ENCODE measurements at places on chromosomes 4 and X. TPM values are rescaled to one million over a fixed set of nuclear protein-coding genes. Genes with fewer than 3 reads are reported as not detected.
A peak's percentile ranks its signal among the peaks of the same experiment; 100 is the strongest.

The GPC4 gene
- total RNA-seq: 2.4 TPM

The GPR34 gene
- not detected for total RNA-seq

The AVPR2 gene
- 2.6 TPM for total RNA-seq

The CTAG1A gene
- total RNA-seq: not detected

The SLITRK4 gene
- not detected for total RNA-seq

The WDR1 gene
- total RNA-seq: 296 TPM

GRCh38 chr4:57080781-57081650 is 29.2 kb downstream of the IGFBP7 start:
- peak; percentile 94 for DNase-seq

- no peak for DNase-seq
Observed at GRCh38 chrX:2913118-2913517, 16.0 kb downstream of the ARSD start.

GRCh38 chrX:41302370-41302769 is 31.6 kb upstream of the DDX3X start:
- peak; percentile 24 for DNase-seq

DNA sequence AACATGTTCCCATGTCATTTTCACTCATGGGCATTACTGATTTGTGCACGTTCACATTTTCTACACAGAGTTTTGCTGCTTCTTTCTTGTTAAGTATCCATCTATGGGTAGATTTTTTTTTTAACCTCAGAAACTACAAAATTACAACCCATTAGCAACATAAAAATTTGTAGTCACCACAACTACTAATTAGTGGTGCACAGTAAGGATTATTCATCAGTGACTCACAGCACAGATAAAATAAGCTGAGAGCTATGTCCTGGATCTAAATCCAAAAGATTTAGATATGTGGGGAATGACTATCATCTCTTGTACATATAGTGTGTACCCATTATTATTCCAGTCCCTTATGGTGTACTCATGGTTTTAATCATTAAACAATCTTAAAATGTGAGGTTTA is 19.7 kb upstream of the AMELX start:
- peak; percentile 46 for DNase-seq

GRCh38 chrX:112901869-112902725 is 61.5 kb upstream of the AMOT start:
- no peak for DNase-seq
